Cardiac septum (tissue), 1 donor: ENCODE measurements at places on chromosomes 1 and 21.

GRCh38 chr21:17981060-17981740 lies 162.0 kb upstream of the C21orf91 start:
- no peak for DNase-seq

GRCh38 chr1:35838693-35839245 lies 31.0 kb downstream of the AGO4 start:
- DNase-seq, result no peak

DNA sequence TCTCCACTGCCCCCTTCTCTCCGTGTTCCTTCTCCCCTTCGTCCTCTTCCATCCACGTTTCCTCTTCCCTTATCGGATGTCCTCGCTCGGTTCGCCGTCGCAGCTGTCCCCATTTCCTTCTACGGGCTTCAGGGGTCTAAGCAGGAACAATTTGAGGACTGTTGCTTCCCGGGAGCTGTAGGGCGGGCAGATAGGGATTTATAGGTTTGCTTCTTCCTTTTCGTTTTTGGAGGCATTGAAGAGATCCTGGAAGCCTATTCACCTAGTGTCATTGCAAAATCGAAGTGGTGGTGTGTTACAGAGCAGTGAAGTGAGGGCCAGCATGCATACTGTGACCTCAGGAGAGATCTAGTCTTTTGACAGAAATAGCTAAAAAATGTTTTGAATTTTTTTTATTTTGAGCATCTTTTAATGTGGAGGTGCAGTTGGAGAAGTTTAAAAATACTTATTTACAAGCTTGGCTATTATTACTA lies 897 bp downstream of the ZYG11B start:
- DNase-seq, result no peak

- DNase-seq, result no peak
Measured at GRCh38 chr1:46298387-46298786, 5.0 kb downstream of the LRRC41 start.

- no peak for DNase-seq
Measured at GRCh38 chr1:19765623-19766022, 34.1 kb downstream of the TMCO4 start.

GRCh38 chr1:156937883-156938282 lies 17.5 kb downstream of the LRRC71 start:
- DNase-seq, result no peak
